Muscle of leg (tissue), 16 donors: ENCODE measurements at places on chromosomes 16 and 17. TPM values are rescaled to one million over a fixed set of nuclear protein-coding genes. Genes with fewer than 3 reads are reported as not detected.

- peaks cover 6% of the 10 kb centered on the region for H3K4me1 ChIP-seq
- H3K36me3 ChIP-seq, result no peaks in the 10 kb centered on the region
- H3K27me3 ChIP-seq, result no peaks in the 10 kb centered on the region
- DNase-seq, result no peak
- H3K4me3 ChIP-seq, result no peak overlapping the region
- H3K27ac ChIP-seq, result no peak overlapping the region
Observed at GRCh38 chr17:63850401-63850800, 7.9 kb upstream of the SMARCD2 start.

Gene MYH13
- polyA plus RNA-seq, result 1.1 TPM

- no peaks in the 10 kb centered on the region for H3K27me3 ChIP-seq
- no peak overlapping the region for H3K27ac ChIP-seq
- H3K4me1 ChIP-seq, result peaks cover 23% of the 10 kb centered on the region
- peaks cover 6% of the 10 kb centered on the region for H3K36me3 ChIP-seq
- H3K4me3 ChIP-seq, result no peak overlapping the region
Observed at GRCh38 chr17:17305281-17305801, 2.2 kb downstream of the NT5M start.

Gene GAS7
- 48.0 TPM for polyA plus RNA-seq

Gene KCNJ2
- 8.9 TPM for polyA plus RNA-seq

GRCh38 chr17:69390795-69391501 lies 23.5 kb upstream of the MAP2K6 start:
- H3K27ac ChIP-seq, result no peak overlapping the region
- no peaks in the 10 kb centered on the region for H3K4me1 ChIP-seq
- no peak overlapping the region for H3K4me3 ChIP-seq
- no peak for DNase-seq
- H3K27me3 ChIP-seq, result no peaks in the 10 kb centered on the region

DNA sequence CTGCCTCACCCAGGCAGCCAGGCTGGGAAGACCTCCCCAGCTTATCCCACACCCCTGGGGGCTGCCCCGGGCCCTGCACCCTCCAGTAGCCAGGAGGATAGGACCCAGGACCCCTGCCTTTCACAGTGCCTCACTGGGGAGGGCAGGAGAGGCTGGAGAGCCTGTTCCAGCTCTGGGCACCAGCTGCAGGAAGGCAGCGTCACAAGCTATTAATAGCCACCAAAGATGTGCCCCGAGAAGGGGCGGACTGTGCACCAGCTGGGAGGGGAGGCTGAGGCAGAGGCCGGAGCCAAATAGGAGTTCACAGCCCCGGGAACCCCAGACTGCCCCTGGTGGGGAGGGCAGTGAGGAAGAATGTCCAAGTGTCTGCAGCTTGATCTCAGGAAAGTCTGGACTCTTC lies 8.8 kb downstream of the SBK1 start:
- no peak overlapping the region for H3K4me3 ChIP-seq
- H3K4me1 ChIP-seq, result peaks cover 8% of the 10 kb centered on the region
- H3K27ac ChIP-seq, result no peak overlapping the region
- H3K27me3 ChIP-seq, result no peaks in the 10 kb centered on the region
- DNase-seq, result no peak

- peak overlapping the region; percentile 20 for H3K27ac ChIP-seq
- H3K4me1 ChIP-seq, result peaks cover 44% of the 10 kb centered on the region
- H3K27me3 ChIP-seq, result no peaks in the 10 kb centered on the region
- H3K4me3 ChIP-seq, result no peak overlapping the region
Observed at GRCh38 chr16:82655072-82655714, 28.4 kb downstream of the CDH13 start.

DNA sequence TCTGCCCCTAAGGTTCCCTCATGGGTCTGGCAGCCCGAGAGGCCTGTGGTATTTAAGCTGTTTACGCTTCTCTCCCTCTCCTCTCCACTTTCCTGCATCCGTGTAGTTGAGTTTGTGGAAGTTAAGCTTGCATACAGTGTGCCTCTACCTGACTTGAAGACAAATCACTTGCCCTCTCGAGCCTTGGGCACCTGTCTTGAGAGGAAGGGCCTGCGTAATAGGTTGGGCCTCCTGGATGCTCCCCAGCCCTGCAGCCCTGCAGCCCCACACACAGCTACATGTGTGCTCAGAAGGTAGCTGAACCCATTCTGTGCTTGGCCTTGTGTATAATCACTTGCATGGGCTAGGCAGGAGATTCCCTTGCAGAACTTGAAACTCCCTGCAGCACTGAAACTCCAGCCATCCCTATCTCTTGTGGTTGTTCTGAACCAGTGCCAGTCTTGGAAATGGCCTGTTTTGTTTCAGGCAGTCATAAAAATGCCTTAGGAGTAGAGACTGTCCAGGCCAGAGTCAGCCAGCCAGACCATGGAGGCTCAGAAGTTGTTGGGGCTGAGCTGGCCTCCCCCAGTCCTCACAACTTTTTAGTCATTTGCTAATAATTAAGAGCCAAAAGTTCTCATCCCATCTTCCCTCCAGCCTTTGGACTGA lies 134.6 kb downstream of the CLEC16A start:
- H3K4me1 ChIP-seq, result peaks cover 14% of the 10 kb centered on the region
- peaks cover 19% of the 10 kb centered on the region for H3K36me3 ChIP-seq
- no peak overlapping the region for H3K27ac ChIP-seq
- H3K27me3 ChIP-seq, result no peaks in the 10 kb centered on the region
- H3K4me3 ChIP-seq, result no peak overlapping the region

- no peaks in the 10 kb centered on the region for H3K36me3 ChIP-seq
- H3K4me1 ChIP-seq, result peaks cover 19% of the 10 kb centered on the region
- H3K27ac ChIP-seq, result peak overlapping the region; percentile 72
- H3K4me3 ChIP-seq, result peak overlapping the region; percentile 5
- peaks cover 27% of the 10 kb centered on the region for H3K27me3 ChIP-seq
- DNase-seq, result peak; percentile 96
Observed at GRCh38 chr17:77690271-77691161, 268.0 kb upstream of the TNRC6C start.

Gene SLC6A2
- polyA plus RNA-seq, result 1.6 TPM

Gene GPRC5C
- polyA plus RNA-seq, result 17.7 TPM

DNA sequence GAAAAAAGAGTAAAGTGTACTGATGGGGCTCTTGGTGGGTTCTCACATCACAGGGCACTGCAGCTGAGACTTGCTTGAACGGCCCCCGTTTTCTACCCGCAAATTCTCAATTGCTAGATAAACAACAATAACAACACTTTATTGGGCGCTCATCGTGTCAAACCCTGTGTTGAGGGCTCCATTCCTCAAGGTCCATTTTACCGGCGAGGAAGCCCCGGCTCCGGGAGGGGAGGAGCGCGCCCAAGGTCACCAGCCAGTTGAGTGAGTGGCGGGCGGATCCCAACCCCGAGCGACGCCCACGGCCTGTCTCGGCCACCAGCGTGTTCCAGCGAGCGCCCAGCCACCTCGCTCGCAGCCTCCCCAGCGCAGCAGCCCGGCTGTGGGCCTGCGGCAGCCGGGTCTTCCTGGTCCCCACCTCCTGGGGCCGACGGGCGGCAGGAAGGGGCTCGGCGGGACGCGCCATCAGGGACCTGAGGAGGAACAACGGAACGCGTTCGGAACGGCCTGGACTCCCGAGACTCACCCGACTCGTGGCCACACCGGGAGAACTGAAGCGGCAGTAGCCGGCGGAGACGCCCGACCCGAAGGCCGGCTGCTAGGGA lies 373 bp downstream of the CMC2 start:
- peak; percentile 77 for DNase-seq
- H3K4me3 ChIP-seq, result peak overlapping the region; percentile 96
- H3K27me3 ChIP-seq, result no peaks in the 10 kb centered on the region
- H3K36me3 ChIP-seq, result no peaks in the 10 kb centered on the region
- peaks cover 24% of the 10 kb centered on the region for H3K4me1 ChIP-seq

DNA sequence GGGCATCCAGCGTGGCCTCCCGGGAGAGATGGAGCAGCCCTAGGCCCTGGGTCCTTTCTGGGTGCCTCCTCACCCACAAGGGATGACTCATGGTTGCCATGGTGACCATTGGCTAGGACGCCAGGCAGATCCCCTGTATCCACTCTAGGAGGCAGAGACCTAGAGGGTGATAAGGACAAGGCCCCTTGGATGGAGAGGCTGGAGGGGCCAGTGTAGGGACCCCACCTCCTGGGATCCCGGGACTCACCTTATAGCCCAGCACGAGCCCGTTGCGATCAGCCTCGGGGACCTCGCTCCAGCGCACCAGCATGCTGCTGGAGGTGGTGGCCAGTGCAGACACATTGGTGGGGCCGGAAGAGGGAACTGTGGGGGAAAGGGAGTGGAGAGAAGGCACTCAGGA lies 82.2 kb upstream of the CDC42EP4 start:
- no peak overlapping the region for H3K27ac ChIP-seq
- H3K27me3 ChIP-seq, result no peaks in the 10 kb centered on the region
- peaks cover 6% of the 10 kb centered on the region for H3K4me1 ChIP-seq
- peaks cover 46% of the 10 kb centered on the region for H3K36me3 ChIP-seq

DNA sequence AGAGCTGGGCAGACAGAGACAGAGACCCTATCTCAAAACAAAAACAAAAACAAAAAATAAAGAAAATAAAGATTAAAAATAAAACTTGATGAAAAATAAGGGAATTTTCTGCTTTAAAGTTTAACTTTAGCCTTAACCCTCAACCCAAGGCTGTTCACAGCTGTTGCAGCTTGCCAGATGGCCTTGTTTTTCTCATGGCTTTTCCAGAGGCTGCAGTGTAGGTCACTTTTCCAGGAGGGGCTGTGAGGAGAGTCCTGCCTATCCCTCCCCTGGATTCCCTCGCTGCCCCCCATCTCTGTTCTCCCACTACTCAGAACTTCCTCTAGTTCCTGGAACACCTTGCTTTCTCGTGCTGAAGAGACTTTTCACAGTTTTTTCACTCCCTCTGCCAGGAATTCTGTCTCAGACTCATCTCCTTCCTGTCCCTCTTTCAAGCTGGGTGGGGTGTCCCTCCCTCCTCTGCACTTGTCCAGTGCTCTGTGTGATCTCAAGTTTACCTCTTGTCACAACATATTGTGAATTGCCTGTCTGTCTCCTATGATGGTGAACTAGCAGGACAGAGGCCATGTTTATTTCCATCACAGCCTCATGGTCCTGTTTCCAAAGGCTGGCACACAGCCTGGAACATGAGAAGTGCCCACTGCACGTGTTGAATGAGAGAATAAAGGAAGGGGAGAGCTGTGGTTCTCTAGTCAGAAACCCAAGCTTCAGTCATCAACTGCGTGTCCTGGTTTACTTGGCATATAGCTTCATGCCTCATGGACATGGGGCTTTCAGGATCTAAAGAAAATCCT lies 69.9 kb upstream of the MSI2 start:
- no peaks in the 10 kb centered on the region for H3K27me3 ChIP-seq
- no peak overlapping the region for H3K4me3 ChIP-seq
- peaks cover 12% of the 10 kb centered on the region for H3K4me1 ChIP-seq
- H3K36me3 ChIP-seq, result no peaks in the 10 kb centered on the region
- peak; percentile 61 for DNase-seq

Gene PLLP
- 9.6 TPM for polyA plus RNA-seq

- H3K4me3 ChIP-seq, result no peak overlapping the region
- no peaks in the 10 kb centered on the region for H3K36me3 ChIP-seq
- H3K27me3 ChIP-seq, result no peaks in the 10 kb centered on the region
- no peak overlapping the region for H3K27ac ChIP-seq
- H3K4me1 ChIP-seq, result peaks cover 37% of the 10 kb centered on the region
Observed at GRCh38 chr16:69922200-69922599, 28.9 kb upstream of the CLEC18A start.

DNA sequence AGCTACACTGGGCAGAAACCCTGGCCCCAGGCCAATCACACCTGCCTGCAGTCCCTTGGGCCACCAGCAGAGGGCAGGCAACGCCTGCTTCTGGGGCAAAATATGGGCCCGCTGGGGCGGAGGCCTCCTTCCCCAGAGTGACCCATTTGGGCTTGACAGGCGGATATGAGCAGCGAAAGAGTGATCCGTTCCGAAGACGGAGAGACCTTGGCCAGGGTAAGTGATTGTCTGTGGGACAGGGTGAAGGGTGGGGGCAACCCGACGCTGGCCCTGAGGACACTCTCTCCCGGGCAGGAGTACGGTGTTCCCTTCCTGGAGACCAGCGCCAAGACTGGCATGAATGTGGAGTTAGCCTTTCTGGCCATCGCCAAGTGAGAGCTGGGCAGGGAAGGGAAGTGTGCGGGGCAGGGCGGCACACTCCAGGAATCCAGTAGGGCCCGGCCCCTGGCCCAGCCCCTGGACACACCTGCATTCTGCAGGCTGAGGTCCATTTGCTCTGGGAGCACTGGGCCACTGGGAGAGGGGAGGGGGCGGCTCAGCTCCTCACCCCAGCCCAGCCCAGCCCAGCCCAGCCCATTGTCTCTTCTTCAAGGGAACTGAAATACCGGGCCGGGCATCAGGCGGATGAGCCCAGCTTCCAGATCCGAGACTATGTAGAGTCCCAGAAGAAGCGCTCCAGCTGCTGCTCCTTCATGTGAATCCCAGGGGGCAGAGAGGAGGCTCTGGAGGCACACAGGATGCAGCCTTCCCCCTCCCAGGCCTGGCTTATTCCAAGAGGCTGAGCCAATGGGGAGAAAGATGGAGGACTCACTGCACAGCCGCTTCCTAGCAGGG lies 3.5 kb upstream of the NHERF1 start:
- no peaks in the 10 kb centered on the region for H3K36me3 ChIP-seq
- H3K27ac ChIP-seq, result no peak overlapping the region
- peaks cover 38% of the 10 kb centered on the region for H3K4me1 ChIP-seq
- no peak for DNase-seq
- no peak overlapping the region for H3K4me3 ChIP-seq
- H3K27me3 ChIP-seq, result peaks cover 55% of the 10 kb centered on the region

GRCh38 chr17:394718-395095 lies 42.1 kb upstream of the RPH3AL start:
- no peaks in the 10 kb centered on the region for H3K27me3 ChIP-seq
- H3K27ac ChIP-seq, result no peak overlapping the region
- no peak for DNase-seq
- no peaks in the 10 kb centered on the region for H3K36me3 ChIP-seq
- H3K4me1 ChIP-seq, result no peaks in the 10 kb centered on the region
- no peak overlapping the region for H3K4me3 ChIP-seq

DNA sequence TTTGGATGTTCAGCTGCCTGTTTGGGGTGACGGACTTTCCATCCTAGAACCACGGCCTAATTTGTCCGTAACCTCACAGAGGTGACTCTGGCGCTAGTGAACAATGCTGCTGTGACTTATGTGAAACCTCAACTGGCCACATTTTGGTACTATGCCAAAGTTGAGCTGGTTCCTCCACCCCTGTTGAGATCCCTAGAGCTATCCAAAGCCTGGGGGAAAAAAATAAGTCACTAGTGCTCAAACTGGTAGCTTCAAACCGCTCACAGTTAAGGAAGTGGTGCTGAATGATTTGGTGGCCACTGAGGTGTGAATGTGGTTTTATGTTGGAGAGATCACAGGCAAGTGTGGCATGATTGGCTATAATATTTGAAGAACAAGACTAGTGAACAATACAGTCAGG lies 11.3 kb upstream of the TUBG2 start:
- H3K4me1 ChIP-seq, result no peaks in the 10 kb centered on the region
- H3K4me3 ChIP-seq, result no peak overlapping the region
- no peaks in the 10 kb centered on the region for H3K36me3 ChIP-seq
- no peak for DNase-seq

DNA sequence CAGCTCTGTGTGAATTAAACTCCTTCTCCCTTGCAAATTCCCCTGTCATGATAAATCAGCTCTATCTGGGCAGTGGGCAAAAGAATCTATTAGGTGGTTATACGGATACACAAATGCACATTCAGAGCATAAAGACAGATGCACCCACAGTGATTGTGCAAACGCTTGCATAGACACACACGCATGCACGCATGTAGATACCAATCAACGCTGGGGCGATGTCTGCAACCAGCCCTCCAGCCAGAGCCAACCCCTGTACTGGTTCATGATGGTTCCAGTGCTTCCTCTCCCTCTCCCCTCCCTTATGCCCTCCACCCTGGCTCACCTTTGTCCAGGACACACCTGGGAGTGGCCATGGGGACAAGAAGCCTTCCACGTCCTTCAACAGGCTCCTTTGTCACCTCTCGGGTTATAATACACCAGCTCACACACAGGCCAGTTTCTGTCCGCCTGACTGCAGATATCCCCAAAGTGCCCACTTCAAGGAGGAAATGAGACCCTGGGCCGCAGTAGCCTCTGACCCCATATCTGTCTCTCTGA lies 33.1 kb upstream of the SNN start:
- H3K4me1 ChIP-seq, result peaks cover 24% of the 10 kb centered on the region
- H3K4me3 ChIP-seq, result no peak overlapping the region
- no peaks in the 10 kb centered on the region for H3K27me3 ChIP-seq
- no peak overlapping the region for H3K27ac ChIP-seq
